GM18507 (cell line): ENCODE measurements at places on chromosomes 16 and 17.

- DNase-seq: no peak
Measured at GRCh38 chr17:2703606-2704005, 8.0 kb downstream of the CLUH start.

GRCh38 chr17:49349541-49349940 lies 12.5 kb downstream of the ZNF652 start:
- no peak for DNase-seq

DNA sequence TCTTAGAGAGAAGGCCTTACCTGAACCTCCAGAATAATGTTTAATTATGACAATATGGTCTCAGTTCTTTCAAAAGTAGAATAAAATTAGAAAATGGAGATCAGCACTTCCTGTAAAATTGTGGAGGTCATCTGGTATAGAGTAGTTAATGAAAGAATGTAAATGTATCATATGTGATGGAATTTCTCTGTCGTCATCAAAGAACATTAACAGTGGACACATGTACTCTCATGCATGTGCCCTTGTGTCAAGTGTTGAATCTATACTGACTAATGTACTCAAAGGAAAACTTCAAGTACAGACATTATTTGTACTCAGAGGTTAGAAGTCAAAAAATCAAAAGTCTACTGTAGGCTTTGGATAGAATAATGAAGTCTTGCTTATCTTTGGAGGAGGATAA lies 129.2 kb upstream of the MYOCD start:
- DNase-seq: no peak

DNA sequence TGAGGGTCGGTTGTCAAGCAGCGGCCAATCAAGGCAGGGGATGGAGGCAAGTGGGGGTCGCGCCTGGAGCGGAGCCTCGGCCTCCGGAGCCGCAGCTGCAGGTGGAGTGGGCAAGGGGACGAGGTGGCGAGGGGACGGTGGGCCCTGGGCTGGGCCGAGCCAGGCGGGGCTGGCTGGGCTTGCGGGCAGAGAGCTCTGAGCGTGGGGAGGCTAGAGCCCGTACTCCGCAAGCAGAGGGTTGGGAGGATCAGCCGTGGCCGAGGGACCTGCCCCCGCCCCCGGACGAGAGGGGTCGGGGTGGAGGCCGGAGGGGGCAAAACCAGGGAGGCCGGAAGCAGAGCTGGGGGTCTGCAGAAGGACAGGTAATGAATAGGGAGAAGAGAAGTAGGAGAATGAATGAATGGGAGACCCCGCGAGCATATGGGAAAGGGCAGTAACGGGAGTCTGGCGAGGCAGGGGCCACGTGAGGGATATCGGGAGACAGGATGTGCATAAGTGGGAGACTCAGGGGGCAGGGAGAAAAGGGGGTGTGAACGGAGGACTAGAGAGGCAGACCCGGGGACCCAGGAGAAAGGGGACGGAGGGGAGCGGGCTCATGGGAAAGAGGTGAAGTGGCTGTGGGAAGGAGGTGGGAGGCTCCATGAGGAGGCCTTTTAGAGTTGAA lies at the start of gene KATNB1:
Gene KATNB1, plus strand, starts transcription at position 16 of the 664 bp plus-strand sequence. CDS start 1,474 bp downstream, outside the sequence.
- no peak for DNase-seq

DNA sequence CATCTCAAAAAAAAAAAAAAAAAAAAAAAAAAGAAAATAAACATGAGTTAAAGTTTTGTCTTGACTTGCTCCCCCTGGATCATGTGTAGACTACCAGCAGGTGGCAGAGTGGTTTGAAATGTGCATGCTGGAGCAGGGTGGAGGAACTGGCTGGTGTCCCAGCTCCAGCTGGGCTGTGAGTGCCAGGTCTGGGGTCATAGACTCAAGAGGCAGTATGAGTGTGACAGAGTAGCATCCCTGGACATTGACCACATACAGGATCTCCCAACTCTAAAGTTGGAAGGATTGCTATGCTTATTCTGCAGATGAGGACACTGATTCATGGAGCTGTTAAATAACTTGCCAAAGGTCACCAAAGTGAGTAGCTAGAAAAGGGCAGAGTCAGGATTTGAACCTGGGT lies 198.0 kb upstream of the MPHOSPH6 start:
- DNase-seq: no peak

GRCh38 chr17:35953720-35954119 lies 10.2 kb upstream of the LYZL6 start:
- no peak for DNase-seq

DNA sequence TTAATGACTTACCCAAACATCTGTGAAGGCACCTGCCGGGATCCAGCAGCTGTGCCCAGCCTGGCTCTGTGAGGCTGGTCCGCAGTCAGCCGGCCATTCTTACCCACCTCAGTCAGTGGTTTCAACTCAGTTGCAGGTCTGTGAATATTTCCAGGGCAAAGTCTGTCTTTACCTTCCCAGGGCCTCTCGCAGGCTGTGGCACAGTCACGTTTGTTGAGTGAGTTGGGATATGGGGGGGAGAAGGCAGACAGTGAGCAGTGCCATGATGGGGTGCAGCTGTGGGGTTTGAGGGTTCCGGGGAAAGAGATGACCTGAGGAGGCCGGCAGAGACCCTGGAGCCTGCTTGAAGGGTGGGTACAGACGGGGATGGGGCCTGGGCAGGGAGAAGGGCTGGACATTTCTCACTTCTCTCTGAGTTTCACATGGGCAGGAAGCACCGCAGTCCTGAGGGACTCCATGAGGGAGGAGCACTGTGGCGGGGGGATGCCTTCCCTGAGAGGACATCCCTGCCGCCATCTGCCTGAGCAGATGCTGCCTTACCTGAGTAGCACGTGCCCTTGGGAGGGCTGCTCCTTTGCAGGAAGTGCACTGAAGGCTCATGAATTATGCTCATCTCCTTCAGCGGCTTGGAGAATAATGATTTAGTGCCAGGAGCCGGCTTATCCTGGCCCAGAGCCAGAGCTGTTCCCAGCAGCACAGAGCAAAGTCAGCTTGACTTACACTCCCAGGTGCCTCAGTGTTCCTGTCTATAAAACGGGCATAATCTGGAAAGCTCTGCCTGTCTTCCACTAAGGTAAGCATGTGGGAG lies 48.1 kb downstream of the KSR1 start:
- DNase-seq: no peak

DNA sequence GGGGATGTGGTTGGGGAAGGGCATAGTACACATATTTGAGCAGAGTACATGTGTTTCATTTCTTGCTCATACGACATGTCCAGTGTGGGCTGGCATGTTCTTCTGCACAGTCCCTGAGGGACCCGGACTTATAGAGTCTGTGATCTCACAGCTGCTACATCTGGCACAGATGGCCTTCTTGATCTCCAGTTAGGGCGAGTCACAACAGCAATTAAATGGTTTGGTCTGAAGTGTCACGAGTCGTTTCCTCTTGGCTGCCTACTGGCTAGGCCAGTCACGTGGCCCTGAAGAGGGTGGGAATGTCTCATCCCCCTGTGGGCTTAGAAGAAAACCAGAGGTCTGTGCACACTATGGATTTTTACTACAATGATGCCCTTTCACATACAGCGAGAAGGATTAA lies 443.6 kb downstream of the WWOX start:
- no peak for DNase-seq

- no peak for DNase-seq
Measured at GRCh38 chr17:48622857-48623256, 3.3 kb downstream of the HOXB9 start.
